Natural killer cell (primary cell): ENCODE measurements at places on chromosomes 2 and 18.

DNA sequence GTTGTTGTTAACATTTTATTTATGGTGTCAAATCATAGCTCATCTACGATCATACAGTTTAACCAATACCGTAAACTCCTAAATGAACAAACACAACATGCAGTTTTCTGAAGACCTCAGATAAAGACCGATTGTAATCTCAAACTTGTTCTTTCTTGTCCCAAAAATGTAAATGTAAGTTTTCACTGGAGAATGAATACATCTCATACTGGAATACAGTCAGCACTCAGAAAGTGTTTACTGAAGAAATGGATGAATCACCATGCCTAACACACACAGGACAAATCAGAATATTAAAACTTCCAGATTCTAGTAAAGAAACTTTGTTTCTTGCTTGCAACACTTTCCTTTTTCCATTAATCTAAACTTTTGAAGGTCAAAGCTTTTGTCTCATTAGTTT lies 380.5 kb downstream of the DLGAP1 start:
- no peak for DNase-seq

DNA sequence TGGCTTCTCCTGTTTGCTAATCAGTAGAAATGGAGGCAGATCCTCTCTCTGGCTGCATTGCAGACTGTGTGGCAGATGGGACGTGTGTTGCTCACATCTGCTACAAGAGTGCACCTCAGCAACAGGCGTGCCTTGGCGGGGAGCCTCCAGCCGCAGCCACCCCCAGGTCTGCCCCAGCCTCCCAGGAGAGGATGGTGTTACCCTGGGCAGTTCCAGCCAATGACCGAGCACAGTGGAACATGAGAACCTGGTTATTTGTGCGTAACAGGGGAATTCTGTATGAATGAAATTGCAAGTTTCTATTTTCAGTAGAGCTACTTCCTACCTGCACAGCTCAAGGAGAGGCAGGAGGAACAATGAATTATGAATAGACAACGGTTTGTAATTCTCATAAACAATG lies 130.6 kb upstream of the CBLN2 start:
- no peak for DNase-seq

DNA sequence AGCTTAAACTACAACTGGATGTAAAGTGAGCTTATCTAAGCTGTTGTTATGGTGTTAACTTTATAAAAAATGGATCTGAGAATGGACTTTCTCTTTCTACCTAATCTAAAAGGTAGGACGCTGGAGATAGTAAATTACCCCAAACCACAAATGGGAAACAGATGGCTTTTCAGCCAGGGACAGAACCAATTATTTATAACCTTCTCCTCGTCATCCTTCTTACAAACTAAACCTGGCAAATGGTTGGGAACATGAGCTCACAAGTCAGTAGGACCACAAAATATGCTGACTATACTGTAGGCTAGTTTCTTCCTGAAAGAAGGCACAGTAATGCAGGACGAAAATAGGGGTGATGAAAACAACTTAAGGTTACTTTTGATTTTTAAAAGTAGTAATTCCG lies 32.7 kb upstream of the ZDBF2 start:
- DNase-seq, result no peak

GRCh38 chr2:206127656-206128055 lies 31.6 kb downstream of the NDUFS1 start:
- peak; percentile 5 for DNase-seq

DNA sequence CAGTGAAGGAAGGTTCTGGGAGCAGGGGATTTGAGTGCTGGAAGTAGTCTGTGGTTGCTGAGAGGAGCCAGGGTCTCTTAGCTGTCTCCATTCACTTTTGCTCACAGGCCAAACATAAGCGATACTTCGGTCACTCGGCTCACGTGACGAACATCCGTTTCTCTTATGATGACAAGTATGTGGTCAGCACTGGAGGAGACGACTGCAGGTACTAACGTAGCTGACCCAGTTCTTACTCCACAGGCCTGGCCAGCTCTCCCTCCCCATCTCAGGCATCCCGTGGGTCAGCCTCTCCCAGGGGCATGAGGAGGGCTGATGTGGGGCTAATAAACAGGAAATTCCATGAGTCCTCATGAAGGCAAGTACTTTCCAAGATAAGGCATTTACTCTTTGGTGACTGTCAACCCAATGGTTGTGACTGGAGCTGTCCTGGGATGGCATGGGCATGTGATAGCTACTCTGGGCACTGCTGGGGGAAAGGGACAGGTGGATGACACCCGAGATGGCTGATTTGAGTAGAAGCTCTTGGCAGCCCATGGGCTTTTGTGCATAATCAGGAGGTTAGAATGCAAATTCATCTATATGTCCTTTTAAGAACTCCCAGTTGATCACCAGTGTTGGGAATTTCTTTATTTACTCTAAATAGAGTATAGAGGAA lies 81.6 kb downstream of the RTN4 start:
- DNase-seq, result no peak

GRCh38 chr2:196278491-196278911 lies 107.1 kb upstream of the STK17B start:
- DNase-seq, result peak; percentile 49

- no peak for DNase-seq
These were observed 10.6 kb downstream of the NCKAP5 start for GRCh38 chr2:133557614-133558013.

DNA sequence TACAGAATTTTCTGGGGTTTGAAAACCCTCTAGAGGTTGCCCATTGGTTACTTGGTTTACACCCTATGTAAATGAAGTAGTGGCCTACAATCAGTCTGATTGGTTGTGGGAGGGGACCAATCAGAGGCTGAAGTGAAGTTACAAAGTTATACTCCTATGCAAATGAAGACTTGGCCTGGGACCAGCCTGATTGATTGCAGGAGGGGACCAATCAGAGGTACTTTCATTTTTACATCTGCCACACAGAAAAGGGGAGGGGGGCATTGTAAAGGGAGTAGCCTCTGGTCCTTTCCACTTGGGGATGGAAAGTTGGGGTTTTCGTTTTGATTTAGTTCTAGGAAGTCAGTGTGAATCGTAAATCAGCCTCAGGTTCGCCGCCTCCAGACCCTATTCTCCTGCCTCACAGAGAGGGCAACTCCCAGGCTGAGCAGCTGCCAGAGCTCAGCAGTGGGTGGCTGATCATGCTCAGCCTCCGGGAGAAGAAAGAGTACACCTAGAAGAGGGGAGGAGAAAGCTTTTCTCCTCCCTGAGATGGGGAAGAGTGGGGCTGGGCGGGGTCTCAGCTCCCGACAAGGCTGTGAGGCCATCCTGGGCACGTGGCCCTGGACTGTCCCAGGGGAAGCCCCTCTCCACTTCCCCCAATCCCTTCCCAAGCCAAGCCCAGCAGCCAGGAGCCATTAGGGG lies 372.5 kb downstream of the GALR1 start:
- peak; percentile 57 for DNase-seq

DNA sequence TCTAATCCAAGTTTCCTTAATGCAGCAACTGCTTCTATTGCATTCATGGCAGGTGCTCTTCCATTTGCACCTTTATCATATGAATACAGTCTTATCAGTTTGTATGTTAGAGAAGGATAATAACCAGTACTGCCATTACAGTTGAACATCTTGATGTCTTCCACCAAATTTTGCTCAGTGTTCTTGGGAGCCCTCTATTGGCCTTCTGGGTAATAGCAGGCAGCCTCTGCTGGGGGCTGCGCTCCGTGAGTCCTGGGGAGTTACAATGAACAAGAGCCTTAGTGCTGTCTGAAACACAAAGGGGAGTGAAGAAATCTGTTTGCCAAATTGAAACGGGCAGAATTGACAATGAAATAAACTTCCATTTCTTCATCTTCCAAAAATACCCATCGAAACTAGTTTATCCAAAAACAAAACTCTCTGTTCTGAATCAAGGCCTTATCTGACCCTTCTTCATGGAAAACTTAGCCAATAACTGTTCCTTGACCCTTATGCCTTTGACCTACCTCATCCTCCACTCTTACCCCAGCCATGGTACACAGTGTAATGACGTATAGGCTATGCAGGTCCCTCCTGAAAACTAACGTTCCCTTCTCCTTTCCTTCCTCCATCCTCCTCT lies 79.9 kb downstream of the ALK start:
- no peak for DNase-seq

- no peak for DNase-seq
These were observed 1025.3 kb upstream of the NXPH2 start for GRCh38 chr2:139805441-139805840.

- no peak for DNase-seq
These were observed 23.3 kb upstream of the EPAS1 start for GRCh38 chr2:46273919-46274318.

- DNase-seq, result no peak
These were observed 410 bp upstream of the TGIF1 start for GRCh38 chr18:3449512-3450011.

DNA sequence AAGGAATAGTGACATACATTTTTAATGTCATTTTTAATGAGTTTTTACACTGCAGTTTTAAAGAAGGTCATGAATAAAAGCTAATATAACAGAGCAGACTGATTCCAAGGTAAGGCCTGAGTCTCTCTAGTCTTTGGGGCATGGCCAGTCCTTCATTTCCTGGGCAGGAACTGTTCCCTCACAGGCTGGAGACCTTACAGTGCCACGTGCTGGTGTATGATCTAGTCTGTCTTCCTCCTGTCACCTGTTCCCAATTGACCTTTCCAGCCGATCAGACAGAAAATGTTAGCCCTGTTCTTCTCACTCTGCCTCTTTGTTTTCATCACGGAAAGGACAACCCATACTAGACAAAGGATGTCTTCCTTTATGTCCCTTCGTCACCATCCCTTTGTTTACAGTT lies 33.6 kb downstream of the ZCCHC2 start:
- DNase-seq, result no peak

DNA sequence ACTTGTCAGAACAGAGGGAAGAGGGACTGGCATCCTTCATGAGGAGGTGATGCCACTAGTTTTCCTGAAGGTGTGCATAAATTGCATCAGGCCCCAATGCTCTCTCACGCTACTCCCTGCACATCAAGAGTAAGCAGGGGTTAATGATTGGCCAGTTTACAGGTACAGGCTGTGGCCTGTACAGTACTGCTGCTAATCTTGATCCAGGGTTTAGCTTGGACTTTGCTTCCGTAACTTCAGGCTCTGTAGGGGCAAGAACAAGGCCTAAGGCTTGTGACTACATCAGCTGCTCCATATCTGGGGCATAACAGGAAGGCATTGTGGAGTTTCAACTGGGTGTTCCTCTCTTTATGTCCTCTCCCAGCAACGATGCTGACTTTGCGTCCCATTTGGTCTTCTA lies 96.8 kb upstream of the FZD7 start:
- no peak for DNase-seq

DNA sequence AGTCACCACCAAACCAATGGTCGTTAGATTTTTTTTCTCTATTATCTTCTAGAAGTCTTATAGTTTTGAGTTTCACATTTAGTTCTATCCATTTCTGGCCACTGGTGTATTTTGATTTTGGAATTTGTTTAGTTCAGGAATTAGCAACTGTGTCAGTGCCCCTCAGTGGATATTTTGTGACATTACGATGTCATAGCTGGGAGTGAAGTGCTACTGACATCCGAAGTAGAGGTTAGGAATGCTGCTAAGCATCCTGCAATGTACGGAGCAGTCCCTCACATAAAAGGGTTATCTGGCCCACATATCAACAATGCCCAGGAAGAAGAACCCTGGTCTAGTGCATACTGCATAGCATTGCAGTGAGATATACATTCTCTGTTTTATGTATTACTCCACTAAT lies 157.4 kb upstream of the RGPD4 start:
- DNase-seq, result no peak

GRCh38 chr2:157052685-157053224 lies 204.8 kb upstream of the GALNT5 start:
- DNase-seq, result no peak

DNA sequence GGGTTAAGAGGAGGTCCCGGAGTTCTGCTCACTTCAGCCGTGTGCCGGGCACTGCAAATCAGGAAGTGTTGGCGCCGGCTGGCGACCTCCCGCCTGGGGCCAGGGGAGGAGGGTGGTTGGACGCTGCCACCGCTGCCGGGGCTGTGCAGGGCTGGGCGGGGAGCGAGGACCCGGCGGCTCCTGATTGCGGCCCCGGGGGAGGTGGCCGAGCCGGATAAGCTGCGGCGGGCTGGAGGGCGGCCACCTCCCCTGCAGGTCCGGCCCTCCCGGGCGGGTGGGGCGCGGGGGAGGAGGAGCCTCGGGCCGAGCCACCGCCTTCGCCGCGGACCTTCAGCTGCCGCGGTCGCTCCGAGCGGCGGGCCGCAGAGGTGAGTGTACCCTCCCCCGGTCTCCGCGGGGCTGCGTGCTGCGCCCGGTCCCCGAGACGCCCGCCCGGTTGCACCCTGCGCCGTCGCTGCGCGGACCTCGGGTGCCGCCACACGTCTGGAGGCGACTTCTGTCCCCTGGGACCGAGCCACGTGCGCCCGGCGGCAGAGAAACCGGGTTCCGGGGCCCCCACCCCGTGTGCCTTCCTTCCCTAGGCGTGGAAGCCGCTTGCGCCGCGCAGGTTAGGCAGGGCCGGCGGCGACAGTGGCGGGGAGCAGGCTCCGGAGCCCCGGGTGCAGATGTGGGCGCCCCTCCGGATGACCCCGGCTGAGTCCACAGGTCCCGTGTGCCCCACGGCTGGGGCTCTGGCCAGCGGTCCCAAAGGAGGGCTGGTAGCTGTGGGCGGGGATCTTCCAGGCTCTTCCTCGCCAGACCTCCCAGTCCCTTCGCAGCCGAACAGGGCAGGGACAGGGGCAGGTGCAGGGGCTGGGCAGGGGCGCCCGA lies at the start of gene STEAP3:
Gene STEAP3, plus strand, starts transcription at position 314 of the 870 bp plus-strand sequence. CDS start 7,179 bp downstream, outside the sequence.
- peak; percentile 23 for DNase-seq

- DNase-seq, result no peak
These were observed 12.5 kb upstream of the TANC1 start for GRCh38 chr2:158955842-158956365.

GRCh38 chr2:190053426-190053825 lies 9.1 kb downstream of the MSTN start:
- DNase-seq, result no peak

GRCh38 chr2:218081695-218082094 lies 12.6 kb downstream of the RUFY4 start:
- DNase-seq, result no peak

DNA sequence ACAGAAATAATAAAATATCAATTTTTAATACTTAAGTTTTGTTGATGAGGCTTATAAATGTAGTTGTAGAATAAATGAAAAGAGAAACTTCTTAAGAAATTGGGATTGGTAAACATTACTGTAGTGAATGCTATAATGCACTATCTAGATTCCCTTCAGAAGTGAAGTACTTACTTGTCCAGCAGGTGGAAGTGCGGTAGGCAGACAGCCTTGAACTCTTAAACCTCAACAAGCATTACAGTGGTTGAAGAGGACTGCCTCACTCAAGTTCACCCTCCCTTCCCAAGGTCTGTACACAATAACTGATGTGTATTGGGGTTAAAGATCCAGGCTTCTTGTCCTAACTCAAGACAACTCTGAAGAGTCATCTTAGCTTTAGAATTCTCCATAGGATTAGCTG lies 931.0 kb upstream of the LRRTM1 start:
- DNase-seq, result no peak

DNA sequence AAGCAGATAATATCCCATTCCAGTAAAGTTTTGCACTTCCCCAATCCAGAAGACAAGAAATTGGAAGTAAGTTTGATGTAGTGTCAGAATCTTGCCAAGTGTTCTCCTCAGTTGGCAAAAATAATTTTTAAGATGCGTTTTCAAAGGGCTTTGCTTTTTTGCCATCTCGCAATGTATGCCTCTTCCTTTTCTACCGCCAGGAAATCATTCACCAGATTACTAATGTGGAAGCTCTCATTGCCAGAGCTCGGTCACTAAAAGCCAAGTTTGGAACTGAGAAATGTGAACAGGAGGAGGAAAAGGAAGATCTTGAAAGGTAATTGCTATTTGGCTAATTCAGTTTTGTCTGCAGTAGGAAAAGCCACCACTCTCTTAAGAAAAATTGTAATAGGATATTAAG lies 110.7 kb downstream of the RAB3GAP1 start:
- DNase-seq, result no peak
